ENCODE measurements at places on chromosomes 5 and 9. TPM values are rescaled to one million over a fixed set of nuclear protein-coding genes. Genes with fewer than 3 reads are reported as not detected.

Gene PCDHB4
- 1.4 TPM for total RNA-seq

Gene INSL6
- not detected for total RNA-seq

GRCh38 chr5:128667152-128667551 is 129.1 kb upstream of the FBN2 start:
- no peak for DNase-seq
- no peak overlapping the region for H3K27ac ChIP-seq
- no peaks in the 10 kb centered on the region for H3K27me3 ChIP-seq
- no peaks in the 10 kb centered on the region for H3K4me1 ChIP-seq
- H3K4me3 ChIP-seq = no peak overlapping the region
- no peaks in the 10 kb centered on the region for H3K36me3 ChIP-seq

Gene LRRC19
- not detected for total RNA-seq

GRCh38 chr5:108560581-108560980 is 178.7 kb upstream of the FBXL17 start:
- no peak overlapping the region for H3K27ac ChIP-seq
- H3K36me3 ChIP-seq = no peaks in the 10 kb centered on the region
- no peaks in the 10 kb centered on the region for H3K27me3 ChIP-seq
- H3K4me1 ChIP-seq = no peaks in the 10 kb centered on the region
- no peak overlapping the region for H3K4me3 ChIP-seq
- no peak for DNase-seq
